ENCODE measurements at places on chromosomes 4 and X.

DNA sequence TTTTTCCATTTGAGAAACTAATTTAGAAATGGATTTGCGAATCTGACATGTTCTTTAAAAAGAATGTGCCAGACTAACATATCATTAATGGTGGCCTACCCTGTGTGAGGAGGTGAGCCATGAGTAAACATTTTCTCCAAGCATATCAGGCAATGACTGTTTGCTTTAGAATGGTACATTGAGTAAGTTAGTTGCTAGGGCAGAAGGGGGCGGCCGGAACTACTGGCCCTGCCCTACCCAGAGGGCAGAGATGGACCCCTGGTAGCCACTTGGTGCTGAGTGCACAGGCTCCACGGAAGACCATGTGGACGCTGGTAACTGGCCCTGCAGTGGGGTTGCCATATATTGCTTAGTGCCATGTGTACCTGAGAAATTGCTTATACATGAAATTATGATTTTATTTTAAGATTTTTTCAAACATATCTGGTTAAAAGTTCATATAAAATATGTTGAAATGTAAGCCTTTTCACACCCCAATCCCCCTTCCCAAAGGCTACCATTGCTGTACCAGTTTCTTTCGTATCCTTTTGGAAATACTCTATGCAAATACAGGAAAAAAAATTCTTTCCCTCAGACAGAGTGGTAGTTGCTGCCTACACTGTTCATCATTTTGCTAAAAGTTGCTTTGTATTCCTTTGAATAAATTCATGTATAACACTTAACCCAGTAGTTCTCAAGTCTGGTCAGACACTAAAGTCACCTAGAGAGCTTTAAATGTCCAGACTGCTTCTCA is 8.8 kb downstream of the FNIP2 start:
- DNase-seq, result no peak

- no peak for DNase-seq
Measured at GRCh38 chrX:119624951-119625668, 18.9 kb upstream of the NKRF start.

GRCh38 chr4:41120297-41121217 is 93.8 kb downstream of the APBB2 start:
- DNase-seq, result no peak

DNA sequence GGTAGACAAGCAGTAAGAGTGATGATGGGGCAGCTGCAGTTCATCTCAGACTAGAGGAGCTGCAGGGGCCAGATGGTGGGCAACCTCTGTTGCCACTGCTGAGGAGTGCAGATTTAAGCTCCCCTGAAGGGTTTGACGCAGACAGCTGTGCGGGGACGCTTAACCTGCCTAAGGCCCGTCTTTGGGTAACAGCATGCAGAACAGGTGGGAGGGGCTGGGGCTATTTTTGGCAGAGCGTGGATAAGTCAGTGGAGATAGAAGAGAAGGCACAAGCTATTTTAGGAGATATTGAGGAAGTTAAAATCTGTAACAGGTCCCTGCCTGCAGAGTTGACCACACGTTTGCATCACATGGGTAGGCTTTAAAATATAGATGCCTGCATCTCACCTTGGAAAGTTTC is 10.5 kb downstream of the CD99 start:
- DNase-seq, result no peak

DNA sequence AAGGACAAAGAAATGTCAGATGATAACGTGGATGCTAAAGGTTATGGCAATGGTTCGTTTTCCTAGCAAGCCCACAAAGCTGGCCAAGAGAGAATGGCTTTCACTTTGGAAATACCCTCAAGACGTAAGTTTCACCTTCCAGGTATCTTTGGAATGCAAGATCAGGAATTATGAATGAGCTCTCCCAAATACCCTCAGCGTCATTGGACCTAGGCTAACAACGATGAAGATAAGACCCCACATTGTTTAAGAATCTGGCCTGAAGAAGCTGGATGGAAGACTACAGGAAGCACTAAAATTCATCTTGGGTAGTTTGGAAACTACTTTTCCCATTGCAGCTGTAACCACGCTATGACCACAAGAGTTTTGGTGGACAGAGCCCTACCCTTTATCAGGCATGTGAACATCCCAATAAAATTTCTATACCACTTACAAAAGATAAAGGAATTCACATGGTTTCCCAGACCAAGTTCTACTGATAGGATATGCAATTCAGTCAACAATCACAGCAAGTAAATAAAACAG is 111.9 kb downstream of the KDR start:
- no peak for DNase-seq

DNA sequence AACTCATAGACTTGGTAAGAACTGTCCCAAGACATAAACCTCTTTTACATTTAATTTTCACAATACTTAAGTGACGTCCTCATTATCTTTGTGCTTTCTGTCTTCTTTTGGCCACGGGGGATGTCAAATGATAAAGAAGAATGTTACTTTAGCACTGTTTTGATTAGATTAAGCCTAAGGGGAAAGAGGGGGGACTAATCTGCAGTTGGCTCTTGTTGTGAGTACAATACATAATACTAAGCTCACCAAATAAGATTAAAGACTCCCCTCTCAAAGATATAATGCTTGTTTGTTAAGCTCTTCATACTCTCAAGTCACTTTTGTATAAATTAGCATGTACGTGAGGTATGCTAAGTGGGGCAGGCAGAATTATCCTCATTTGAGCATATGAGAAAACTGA is 36.5 kb downstream of the OCRL start:
- DNase-seq, result no peak

DNA sequence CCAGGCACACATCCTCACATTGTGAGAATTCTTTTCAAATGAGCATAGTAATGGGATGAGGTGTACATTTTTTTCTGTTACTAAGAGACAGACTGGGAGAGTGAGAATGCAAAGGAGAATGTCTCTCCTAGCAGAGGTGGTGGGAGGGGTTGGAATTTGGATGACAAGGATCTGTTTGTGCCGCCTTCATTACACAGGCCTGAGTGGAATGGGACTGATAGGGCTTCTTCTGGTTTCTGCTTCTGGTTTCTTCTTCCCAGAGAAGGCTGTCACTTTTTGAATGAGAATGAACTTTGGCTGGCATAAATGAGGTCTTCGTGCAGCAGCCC is 55.4 kb downstream of the C4orf51 start:
- no peak for DNase-seq

DNA sequence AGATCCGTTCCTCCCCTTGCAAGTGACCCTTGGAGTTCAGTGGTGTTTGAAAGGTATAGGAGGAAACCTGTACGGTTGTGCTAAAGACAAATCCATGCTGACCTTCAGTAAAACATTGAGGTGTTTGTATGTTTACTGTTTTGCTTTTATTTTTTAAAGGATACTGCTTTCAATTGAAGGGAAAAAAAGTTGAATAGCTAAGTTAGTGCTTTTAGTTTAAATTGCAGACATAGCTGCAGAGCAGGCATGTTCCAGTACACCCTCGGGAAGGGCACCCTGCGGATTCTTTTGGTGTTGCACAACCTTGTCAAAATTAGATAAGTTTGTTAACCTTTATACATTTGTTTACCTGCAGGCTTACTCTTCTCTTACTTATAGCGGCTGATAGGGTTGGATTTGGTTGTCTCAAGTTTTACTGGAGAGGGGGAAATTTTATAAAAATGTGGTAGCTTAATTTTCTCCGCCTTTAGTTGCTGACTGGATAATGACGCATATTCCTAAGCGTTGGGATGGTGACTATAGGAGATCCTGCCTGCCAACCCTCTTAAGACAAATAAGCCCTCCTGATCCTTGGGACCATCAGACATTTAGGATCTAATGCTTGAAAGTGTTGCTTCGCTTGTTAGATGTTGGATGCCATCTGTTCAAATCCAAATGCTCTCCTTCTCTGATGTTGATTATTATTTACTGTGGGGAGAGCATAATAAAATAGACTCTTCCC is 2.0 kb downstream of the RAPGEF2 start:
- DNase-seq, result no peak

DNA sequence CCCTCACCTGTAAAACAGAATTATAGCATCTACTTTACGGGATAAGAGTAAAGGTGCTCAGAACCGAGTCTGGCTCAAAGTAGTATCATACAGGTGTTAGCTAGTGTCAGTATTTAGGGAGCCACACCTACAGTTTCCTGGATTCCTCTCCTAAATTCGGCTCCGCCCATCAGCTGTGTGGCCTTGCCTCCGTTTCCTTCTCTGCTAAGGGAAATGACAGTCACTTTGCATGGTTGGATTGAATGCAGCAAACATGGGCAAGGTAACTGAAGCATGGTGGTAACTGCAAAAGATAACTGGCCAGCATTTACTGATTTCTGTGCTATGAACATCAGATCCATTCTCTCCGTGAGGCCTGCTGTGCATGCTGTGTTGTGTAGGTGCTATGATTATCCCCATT is 2.8 kb downstream of the PPP1R3F start:
- DNase-seq, result no peak

- DNase-seq, result no peak
Measured at GRCh38 chrX:154490021-154490413, 412 bp downstream of the SLC10A3 start.

DNA sequence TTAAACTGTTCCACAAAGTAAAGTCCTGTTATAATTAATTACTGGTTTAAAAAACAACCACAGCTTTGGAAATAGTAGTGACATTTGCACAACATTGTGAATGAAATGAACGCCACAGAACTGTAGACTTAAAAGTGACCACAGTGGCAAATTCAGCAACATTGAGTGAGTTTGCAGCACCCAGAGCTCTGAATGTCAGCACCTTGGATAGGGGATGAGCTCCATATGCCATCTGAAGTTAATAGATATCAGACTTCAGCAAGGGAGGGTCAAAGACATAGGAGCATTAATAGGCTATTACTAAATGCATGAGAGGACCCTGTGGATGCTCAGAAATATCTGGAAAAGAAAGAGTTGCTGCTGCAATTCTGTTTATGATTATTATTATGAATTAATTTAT is 55.3 kb upstream of the KCNIP4 start:
- no peak for DNase-seq

- DNase-seq, result no peak
Measured at GRCh38 chr4:165209796-165210195, 2.4 kb downstream of the KLHL2 start.

DNA sequence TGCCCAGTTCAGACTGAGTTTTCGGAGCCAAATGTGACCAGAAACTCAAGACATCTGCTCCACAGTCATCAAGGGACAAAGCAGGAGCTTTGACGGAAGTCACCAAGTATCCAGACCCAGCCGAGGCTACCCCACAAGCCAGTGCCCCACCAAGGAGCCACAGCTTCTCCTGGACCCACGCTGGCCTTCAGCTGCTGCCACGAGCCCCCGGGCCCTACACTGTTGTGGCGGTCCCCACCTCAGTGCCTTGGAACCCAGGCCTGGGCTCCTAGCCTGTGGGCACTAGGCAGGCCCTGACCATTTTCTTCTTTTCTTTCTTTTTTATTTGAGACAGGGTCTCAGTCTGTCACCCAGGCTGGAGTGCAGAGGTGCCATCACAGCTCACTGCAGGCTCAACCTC is 82.1 kb upstream of the NKX1-1 start:
- no peak for DNase-seq

DNA sequence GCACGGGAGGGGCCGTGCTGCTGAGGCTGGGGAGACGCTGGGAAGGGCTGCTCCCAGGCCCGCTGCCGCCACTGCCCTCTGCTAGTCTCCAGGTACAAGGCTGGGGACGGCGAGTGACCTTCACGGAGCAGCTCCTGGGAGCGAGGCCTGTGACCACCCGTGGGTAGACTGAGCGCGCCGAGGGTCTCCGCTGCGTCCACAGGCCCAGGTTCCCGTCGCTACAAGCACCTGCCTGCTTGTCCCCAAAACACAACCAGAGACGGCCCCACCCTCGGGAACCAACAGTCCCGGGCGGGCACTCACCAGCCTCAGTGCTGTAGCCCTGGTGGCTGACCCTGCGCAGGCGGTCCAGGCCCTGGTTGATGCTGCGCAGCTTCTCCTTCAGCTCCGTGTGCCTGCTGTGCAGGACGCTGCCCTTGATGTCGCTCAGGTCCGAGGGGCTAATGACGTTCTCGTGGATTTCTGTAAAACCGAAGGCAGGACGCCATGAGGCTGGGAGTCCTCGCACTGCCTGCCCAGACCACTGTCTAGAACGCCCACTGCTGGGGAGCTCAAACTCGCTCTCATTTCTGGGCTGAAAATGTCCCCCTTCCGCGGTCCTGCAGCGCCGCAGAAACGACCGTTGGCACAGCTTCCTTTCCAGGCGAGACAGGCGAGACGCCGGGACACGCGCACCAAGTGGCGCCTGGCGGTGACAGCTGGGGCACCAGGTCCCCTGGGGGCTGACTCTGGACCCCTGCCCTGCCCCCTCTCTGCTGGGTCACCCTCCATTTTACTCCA is 14.3 kb downstream of the LRPAP1 start:
- no peak for DNase-seq

DNA sequence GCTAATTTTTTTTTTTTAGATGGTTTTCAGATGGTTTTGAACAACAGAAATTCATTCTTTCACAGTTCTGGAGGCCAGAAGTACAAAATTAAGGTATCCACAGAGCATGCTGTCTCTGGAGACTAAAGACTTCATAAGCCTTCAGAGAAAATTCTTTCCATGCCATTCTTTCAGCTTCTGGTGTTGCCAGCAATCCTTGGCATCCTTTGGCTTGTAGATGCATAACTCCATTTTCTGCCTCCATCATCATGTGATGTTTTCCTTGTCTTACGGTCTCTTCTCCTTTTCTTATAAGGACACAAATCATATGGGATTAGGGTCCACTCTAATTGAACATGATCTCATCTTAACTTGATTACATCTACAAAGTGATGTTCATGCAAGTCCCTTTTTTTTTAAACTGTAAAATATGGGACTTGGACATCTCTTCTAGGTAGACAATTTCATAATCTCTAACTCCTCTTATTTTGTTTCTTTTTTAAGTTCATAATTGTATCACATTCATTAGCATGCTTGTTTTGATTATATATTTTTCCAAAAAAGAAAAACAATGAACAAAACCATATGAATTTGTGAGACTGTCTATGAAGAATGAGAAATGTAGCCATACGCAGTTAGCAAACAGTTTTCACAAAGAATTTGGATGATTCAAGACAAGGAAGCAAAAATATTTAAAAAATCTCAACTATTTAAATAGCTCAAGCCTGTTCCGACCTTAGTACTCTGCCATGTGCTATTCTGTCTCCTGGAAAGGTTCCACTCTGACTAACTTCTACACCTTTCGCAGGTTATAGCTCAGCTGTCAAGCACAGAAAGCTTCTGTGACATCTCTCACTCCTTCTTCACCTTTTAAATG is 53.1 kb upstream of the GIMD1 start:
- DNase-seq, result peak; percentile 17

DNA sequence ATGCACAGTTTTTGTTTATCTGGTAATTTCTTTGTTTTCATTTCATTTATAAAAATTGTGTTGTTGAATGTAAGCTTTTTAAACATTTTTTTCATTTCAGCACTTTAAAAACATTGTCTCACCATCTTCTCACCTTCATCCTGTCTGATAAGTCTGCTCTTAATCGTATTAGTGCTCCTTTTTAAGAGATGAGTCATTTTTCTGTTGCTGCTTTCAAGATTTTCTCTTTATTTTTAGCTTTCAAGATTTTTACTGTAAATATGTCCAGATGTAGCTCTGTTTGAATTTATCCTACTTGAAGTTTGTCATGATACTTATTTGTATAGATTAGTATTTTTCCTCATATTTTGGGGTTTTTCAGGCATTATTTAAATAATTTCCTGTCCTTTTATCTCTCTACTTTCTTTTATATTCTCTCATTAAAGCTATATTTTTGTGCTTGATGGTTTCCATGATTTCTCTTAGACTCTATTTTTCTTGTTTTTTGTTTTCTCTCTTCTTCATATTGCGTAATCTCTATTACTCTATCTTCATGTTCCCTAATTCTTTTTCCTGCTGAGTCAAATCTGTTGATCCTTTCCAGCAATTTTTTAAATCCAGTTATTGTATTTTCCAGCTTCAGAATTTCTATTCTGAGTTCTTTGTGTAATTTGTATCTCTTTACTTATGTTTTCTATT is 1400.4 kb upstream of the PCDH7 start:
- DNase-seq, result no peak

Data from SK-N-DZ (cell line).